Omental fat pad (tissue), 4 donors: ENCODE measurements at places on chromosomes 1 and 21.

DNA sequence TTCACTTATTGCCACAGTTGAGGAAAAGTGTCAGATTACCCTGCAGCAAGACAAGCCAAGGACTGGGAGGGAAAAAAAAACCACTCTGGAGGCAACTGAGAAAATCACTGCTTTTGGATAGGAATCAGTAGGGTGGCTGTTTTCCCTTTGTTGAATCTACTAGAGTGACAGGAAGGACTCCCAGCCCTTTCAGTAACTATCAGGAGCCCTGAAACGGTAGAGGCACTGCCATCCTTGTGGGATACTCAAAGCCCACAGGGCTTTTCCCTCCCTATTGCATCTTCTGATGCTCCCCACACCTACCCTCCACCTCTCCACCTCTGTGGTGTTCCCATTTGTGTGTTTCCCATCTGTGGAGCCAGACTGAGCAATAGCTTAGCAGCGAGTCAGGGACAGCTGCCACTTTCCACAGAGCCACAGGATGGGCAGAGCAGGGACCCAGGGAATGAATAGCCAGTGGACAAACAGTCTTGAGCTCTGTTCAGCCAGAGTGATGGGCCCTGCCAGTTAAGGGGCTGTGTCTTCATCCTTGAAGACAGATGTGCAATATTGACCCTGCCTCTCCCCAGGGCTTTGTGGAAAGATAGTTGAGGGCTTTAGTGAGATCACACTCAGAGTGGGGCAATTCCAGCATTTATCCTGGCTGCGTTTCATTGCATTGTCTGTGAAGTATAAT is 13.9 kb downstream of the UBIAD1 start:
- no peak for DNase-seq

- no peak for DNase-seq
Measured at GRCh38 chr1:89836252-89837035, 15.6 kb downstream of the LRRC8D start.

DNA sequence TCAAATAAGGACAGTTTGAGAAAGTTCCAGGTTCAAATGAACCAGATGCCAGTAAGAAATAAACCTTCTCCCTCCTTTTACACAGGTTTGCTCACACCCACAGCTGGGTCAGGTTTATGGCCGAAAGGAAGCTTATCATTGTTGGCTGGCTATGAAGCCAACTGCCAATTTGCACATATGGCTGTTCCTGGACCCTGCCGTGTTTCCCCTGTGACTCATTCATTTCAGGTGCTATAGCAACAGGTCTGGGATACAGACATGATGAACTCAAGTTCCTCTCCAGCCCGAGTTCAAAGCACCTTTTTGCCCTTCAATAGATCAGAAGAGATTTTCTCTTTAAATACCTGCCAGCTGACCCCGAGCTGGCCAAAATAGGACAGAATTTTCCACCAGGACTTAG is 134.4 kb upstream of the SMYD2 start:
- no peak for DNase-seq

- no peak for DNase-seq
Measured at GRCh38 chr1:91836331-91837040, 49.5 kb downstream of the TGFBR3 start.

DNA sequence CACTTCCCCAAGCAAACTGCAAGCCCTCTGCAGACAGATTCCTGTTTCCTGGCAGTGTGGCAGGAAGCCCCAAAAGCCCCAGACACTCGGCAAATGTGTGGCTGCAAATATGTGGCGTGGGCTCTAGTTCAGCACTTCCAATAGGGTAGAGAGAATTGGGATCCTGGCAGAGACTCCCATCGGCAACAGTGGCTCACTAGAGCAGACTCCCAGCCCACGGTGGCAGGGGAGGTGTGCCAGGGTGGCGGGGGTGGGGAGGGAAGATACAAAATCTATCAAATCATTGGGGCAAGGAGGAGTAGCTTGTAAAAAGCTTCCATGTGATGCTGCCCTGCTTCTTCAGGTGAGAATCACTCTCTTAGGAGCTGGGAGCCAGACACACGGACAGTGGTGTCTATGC is 25.9 kb downstream of the COL16A1 start:
- DNase-seq = no peak

- DNase-seq = no peak
Measured at GRCh38 chr1:32861904-32862695, 8.6 kb downstream of the FNDC5 start.

- DNase-seq = no peak
Measured at GRCh38 chr1:197690074-197690473, 85.2 kb downstream of the DENND1B start.

- no peak for DNase-seq
Measured at GRCh38 chr1:231817801-231818200, 191.2 kb downstream of the DISC1 start.

DNA sequence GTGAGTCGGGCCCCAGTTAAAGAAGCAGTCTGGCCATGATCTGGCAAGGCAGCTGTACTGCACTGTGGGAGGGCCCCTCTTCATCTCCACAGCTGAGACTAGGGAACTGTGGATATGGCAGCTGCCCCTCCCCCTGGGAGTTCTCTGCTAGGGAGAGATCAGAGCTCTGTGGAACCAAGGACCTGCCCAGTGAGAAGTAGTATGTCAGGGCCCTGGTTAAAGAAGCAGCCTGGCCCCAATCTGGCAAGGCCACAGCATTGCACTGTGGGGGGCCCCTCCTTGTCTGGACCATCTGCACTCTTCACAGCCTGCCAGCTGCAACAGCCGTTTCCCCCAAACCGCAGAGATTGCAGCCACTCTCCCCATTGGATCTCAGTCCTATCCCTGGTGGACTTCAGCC is 208.5 kb downstream of the DNAH14 start:
- DNase-seq = no peak

GRCh38 chr1:69315823-69316222 is 251.9 kb upstream of the LRRC7 start:
- no peak for DNase-seq

DNA sequence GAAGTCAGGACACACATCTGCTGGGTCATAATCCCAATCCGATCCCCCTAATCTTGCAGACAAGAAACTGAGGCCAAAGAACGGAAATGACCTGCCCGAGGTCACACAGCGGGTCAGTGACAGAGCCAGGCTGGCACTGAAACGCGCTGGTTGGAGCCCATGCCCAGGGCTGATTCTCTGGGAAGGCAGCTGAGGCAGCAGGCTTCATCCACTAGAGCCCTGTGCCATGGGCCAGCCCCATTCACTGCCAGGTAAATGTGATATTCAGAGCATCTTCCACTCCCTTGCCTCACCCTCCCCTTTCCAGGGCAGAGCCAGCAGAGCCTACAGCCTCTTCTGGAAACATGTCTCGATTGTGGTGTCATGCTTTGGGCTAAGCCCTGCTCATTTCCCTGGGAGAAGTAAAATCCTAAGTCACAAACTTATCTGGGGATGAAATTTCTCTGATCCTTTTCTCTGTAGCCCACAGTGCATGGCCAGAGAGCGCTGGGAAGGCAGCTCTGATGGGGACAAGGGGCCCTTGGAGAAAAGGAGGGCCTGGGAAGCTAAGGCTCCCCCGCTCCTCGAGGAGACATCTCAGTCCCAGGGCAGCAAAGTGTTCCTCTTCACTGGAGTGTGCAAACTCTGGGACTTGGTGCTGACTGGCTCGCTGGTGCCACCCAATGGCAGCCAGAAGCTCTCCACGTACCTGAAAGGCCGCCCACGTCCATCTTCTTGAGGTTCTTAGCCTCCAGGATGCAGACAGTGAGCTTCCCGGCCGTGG is 110.4 kb downstream of the SYT2 start:
- no peak for DNase-seq

- DNase-seq = no peak
Measured at GRCh38 chr1:158329733-158330132, 1.6 kb downstream of the CD1B start.

- DNase-seq = no peak
Measured at GRCh38 chr1:21297975-21298374, 7.7 kb upstream of the ECE1 start.

DNA sequence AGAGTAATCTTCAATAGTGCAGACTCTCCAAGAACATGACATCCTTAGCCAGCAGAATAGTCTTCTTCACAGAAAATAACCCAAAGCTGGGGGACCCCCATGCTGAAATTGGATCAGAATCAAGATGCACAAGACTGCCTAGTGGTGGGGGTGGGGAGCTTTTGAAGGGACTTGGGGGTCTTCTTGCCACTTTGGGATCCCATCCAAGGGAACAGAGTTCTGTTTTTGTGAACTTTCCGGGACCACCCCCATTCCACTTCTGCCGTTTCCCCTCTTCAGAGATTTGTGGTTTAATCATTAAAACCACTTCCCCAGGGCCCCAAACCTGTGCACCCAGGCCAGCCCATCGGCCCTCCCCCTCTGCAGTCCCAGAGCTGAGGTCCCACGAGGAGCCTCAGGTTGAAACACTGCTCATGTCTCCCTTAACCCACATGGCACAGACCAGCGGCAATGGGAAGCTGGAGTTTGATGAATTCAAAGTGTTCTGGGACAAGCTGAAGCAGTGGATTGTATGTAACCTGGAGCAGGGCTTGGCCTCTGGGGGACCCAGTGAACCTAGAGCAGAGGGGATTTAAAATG is 44.9 kb downstream of the CAPN9 start:
- no peak for DNase-seq

DNA sequence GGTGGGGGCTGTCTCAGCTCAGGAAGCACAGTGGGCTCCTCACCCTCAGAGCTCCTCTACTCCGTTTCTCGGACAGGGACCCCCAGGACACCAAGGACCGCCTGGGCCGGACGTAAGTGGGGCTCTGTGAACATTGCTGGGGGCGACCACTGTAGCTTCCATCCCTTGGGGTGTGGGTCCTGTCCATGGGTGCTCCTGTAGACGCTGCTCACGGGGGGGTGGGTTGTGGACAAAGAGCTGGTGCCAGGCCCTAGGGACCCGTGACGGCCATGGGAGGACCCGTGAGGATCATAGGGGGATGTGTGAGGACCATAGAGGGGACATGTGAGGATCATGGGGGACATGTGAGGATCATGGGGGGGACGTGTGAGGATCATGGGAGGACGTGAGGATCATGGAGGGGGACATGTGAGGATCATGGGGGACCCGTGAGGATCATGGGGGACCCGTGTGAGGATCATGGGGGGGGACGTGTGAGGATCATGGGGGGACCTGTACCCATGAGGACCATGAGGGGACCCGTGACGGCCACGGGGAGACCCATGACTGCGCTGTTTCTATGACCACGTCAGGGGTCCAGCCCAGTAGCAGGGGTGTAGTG is 18.1 kb downstream of the COL6A1 start:
- DNase-seq = no peak

GRCh38 chr1:219433001-219433400 is 179.9 kb downstream of the ZC3H11B start:
- no peak for DNase-seq

DNA sequence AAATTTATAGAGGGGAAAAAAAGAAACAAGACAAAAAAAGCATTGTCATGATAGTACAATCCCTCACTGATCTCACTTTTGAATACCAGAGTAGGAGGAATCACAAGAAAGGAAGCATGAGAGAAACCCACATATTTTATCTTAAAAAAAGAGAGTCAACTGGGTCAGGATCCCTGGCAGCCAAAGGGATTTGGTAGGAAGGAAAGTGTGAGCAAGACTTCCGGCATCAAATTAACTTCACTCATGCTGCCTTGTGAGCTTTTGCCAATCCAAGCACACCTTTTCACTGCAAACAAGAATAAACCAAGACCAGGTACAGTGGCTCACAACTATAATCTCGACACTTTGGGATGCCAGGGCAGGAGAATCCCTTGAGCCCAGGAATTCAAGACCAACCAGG is 53.1 kb downstream of the SLC9C2 start:
- no peak for DNase-seq

DNA sequence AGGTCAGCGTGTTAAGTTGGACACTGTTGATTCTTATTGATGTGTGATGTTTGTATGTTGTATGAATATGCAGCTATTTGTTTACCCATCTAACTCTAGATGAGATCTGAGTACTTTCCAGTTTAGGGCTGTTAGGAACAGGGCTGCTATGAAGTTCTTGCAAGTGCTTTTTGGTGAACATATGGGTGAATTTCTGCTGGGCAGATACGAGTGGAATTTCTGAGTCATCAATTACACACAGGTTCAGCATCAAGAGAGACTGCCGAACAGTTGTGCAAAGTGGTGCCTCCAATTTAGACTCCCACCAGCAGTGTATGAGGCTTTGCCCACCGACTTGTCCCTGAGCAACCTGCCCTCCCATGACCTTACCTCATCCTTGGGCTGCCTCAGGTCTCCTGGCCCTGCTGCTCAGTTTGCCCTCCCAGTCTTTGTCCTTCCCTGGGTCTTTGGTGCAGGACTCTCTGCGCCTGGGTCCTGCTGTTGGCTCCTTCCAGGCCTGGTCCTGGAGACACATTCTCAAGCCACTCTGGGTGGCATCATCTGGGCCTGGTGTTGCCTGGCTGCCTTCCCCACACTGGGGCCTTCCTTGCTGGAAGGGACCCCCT is 343.6 kb downstream of the PTPRU start:
- DNase-seq = no peak

GRCh38 chr1:53334781-53335180 is 6.9 kb upstream of the LRP8 start:
- DNase-seq = no peak

DNA sequence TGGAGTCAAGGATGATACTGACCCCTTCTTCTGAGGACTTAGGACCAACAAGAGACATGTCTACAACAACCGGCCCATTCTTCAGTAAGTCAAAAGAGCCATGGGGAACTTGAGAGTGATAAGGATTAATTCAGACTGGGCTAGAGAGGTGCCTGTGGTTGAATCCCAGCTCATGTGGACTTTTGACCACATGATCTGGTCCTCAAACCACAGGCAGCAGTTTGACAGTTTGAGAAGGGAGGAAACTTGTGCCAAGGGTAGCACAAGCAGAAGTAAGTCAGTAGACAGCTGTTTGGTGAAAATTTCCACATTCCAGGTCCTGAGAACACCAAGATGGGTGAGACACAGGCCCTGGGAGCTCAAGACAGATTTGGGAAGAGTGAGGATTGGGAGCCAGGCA is 19.8 kb downstream of the SH3BP5L start:
- no peak for DNase-seq

GRCh38 chr1:220991959-220992704 is 112.9 kb downstream of the HLX start:
- no peak for DNase-seq

- DNase-seq = no peak
Measured at GRCh38 chr1:172997941-172998361, 52.8 kb downstream of the TNFSF18 start.

DNA sequence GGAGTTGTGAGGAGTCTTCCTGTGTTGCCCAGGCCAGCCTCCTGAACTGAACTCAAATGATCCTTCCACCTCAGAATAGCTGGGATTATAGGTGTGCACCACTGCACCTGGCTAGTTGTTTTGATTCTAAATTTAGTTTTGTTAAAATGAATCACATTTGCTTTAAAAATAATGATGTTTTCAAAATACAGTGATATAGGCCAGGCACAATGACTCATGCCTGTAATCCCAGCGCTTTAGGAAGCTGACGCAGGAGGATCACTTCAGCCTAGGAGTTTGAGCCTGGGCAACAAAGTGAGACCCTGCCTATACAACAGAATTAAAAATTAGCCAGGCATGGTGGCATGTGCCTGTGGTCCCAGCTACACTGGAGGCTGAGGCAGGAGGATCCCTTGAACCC is 24.3 kb downstream of the RTCA start:
- DNase-seq = no peak
